WTC11 (cell line): ENCODE measurements at places on chromosomes 3 and 15.

GRCh38 chr15:87347806-87348515, 908.6 kb downstream of the NTRK3 start:
- no peak overlapping the region for H3K4me3 ChIP-seq
- peaks cover 3% of the 10 kb centered on the region for H3K4me1 ChIP-seq
- DNase-seq, result no peak
- H3K27ac ChIP-seq, result no peak overlapping the region
- H3K36me3 ChIP-seq, result no peaks in the 10 kb centered on the region
- no peaks in the 10 kb centered on the region for H3K27me3 ChIP-seq

DNA sequence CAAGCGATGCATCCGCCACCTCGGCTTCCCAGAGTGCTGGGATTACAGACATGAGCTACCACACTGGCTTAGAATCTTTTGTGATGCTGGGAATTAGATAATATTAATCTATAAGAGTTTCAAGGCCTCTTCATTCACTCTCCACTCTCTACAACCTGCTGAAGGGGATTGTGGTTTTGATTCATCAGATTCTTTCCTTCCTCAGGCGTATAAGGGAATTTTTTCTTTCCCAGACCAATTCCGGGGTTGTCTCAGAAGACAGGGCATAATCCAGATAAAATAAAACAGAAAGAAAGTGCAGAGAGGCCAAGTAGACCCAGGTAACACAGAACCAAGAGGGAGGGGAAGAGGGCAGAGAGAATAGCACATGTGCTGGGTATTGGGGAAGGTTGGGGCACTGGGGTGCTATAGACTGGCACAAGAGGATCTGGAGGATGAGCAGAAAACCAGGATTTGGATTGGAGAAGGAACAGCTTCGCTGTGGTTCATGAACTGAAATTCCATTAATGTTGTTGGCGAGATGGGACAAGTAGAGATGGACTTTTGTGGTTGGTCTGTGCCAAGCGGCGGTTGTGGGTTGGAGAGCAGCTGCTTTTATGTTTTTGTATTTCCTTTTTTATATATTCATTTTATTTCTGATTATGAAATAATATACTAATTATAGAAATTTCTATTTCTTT, 12.8 kb downstream of the ARL6IP5 start:
- no peak for DNase-seq
- H3K4me1 ChIP-seq, result peaks cover 33% of the 10 kb centered on the region

DNA sequence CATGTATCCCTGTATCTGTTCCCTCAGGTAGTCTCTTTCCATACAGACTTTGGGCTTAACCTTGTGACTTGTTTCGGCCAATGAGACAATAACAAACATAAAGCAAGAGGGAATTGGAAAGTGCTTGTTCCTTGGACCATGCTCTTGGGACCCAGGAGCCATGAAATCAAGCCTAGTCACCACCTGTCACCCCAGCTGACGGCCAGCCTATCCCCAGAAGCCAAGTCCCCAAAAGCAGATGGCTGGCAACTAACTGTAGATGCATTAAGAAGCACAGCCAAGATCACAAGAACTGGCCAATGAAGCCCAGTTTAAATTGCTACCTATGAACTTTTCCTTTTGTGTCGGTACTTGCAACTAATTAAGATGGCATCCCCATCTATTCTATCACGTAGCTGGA, 822.0 kb downstream of the CADM2 start:
- no peak for DNase-seq
- H3K27me3 ChIP-seq, result no peaks in the 10 kb centered on the region
- H3K4me1 ChIP-seq, result no peaks in the 10 kb centered on the region
- H3K4me3 ChIP-seq, result no peak overlapping the region
- H3K36me3 ChIP-seq, result no peaks in the 10 kb centered on the region

DNA sequence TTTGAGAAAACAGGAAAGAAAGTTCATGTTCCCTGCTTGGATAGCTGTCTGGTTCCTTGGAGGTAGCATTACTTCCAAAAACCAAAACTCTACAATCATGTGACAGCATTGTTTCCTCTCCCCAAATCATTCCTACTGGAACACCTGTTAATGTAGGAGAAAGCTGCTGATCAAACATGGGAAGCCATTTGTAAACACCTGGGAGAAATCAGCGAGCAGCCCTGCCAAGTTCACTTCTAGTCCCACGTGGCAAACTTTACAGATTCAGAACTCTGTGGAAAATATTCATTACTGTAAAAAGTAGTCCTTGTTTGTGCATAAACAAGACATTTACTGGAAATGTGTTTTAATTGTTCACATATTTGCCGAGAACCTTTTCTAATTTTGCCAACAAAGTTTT, 275.5 kb upstream of the AZI2 start:
- no peak overlapping the region for H3K27ac ChIP-seq
- H3K36me3 ChIP-seq, result peaks cover 3% of the 10 kb centered on the region; the same call in 1 of the 2 replicates
- H3K4me1 ChIP-seq, result peaks cover 7% of the 10 kb centered on the region; the same call in 1 of the 2 replicates
- H3K4me3 ChIP-seq, result no peak overlapping the region
- no peak for DNase-seq
- no peaks in the 10 kb centered on the region for H3K27me3 ChIP-seq

DNA sequence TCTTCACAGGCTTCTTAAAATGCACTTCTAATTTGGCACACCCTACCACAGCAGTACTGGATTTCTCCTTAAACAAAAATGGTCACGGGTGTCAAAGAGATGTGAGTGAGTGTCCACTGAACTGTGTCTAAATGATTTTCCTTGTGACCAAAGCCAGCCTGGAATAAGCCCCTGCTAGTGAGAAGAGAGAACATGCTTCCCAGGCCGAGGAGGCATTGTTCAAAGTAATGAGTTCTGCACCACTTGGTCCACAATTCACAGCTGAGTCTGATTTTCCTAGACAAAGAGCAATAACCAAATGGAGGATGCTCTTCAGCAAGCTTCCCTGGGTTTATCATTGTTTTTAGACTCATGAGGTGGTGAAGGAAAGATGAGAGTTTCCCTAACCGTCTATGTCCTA, 3.8 kb downstream of the PLCH1 start:
- H3K27ac ChIP-seq, result no peak overlapping the region
- H3K36me3 ChIP-seq, result no peaks in the 10 kb centered on the region
- H3K4me3 ChIP-seq, result no peak overlapping the region
- H3K27me3 ChIP-seq, result no peaks in the 10 kb centered on the region
- DNase-seq, result no peak

DNA sequence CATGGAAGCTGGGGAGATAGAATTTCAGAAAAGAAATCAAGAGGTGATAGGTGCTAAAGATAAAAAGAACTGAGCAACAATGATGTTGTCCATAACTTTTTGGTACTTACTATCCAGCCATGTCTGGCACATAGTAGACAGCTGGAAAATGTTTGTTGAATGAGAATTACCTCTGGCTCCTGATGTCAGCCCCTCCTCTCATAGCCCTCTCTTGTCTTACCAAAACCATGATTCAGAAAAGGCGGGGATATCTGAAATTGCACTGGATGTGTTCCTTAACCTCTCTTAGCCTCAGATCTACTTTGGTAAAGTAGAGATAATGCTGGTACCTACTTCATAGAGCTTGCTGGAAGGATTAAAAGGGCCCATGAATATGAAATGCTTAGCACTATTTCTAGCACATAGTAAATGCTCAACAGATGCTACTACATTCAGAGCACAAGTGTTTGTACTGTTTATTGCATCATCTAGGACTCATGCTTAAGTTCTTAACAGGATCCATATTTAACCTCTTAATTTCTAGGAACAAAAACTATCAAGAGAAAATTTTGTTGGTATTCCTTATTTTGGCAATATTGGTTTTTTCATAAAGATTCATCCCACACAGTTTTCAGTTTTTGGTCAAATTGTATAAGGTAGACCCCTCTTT, 780.9 kb upstream of the LMCD1 start:
- no peak for DNase-seq
- no peaks in the 10 kb centered on the region for H3K27me3 ChIP-seq
- no peaks in the 10 kb centered on the region for H3K36me3 ChIP-seq
- no peak overlapping the region for H3K27ac ChIP-seq
- no peak overlapping the region for H3K4me3 ChIP-seq

DNA sequence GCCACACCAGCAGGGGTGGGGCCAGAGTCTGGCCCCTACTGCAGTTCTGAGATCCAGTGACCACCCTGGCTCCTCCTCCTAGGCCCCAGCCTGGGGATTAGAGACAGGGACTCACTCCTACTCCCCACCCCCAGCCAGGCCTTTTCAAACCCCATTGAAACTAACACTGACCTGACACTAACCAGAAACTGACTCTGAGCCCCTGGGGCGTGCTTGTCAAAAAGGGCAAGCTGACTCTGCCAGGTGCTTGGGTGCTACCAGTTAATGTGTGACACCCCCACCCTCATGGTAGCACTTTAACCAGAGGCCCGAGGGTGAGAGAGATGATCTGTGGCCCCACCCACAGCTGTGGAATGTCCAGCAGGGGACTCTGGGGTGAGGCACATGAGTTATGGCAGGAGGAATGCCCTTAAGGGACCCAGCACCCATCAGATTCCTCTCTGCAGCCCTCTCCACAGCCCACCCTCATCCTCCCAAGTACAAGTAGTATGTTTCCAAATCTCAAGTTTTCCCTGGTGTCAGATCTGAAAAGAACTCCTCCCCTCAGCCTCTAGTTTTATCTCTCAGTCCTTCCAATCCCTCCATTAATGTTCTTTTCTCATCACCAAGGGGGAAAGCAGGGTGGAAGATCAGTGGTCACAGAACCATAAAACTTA, 1.4 kb downstream of the PTH1R start:
- peaks cover 78% of the 10 kb centered on the region for H3K27me3 ChIP-seq
- H3K4me1 ChIP-seq, result peaks cover 11% of the 10 kb centered on the region
- no peak for DNase-seq
- H3K36me3 ChIP-seq, result no peaks in the 10 kb centered on the region
- no peak overlapping the region for H3K27ac ChIP-seq
- H3K4me3 ChIP-seq, result no peak overlapping the region

GRCh38 chr3:85342915-85343314, 384.1 kb downstream of the CADM2 start:
- H3K4me3 ChIP-seq, result no peak overlapping the region
- H3K36me3 ChIP-seq, result no peaks in the 10 kb centered on the region
- no peaks in the 10 kb centered on the region for H3K4me1 ChIP-seq
- no peak for DNase-seq
- H3K27me3 ChIP-seq, result no peaks in the 10 kb centered on the region

DNA sequence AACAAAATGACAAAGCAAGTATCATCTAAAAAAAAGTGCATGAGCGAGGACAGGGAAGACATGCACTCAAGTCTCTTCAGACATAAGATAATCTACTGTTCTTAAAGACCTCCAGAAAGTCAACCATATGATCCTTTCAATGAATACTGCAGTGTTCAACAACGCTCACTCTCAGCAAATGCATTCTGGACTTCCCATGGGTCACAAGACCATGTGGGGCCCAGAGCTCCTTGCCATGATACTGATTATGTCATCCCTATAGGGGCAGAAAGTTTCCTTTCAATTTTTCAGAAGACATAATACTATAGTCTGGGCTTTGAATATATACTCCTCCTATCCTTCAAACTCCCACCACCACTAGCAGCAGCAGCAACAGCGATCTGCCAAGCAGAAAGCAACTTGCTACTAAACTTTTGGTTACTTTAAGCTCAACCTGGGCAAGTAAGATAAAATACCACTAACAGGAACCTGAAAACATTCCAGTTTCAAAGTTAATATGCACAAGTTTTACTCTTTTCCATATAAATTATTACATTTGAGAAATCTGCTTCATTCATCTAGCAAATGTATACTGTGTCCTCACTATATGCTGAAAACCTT, 143.5 kb downstream of the ADAM10 start:
- DNase-seq, result no peak
- peaks cover 13% of the 10 kb centered on the region for H3K36me3 ChIP-seq
- H3K4me3 ChIP-seq, result no peak overlapping the region
- H3K27ac ChIP-seq, result no peak overlapping the region

- DNase-seq, result no peak
- no peak overlapping the region for H3K4me3 ChIP-seq
- H3K27ac ChIP-seq, result no peak overlapping the region
- peaks cover 2% of the 10 kb centered on the region; the same call in 1 of the 2 replicates for H3K4me1 ChIP-seq
These were observed 296.6 kb upstream of the MME start for GRCh38 chr3:154783521-154783931.

- DNase-seq, result no peak
- no peak overlapping the region for H3K4me3 ChIP-seq
- no peaks in the 10 kb centered on the region for H3K4me1 ChIP-seq
- H3K27me3 ChIP-seq, result peaks cover 16% of the 10 kb centered on the region; the same call in 1 of the 2 replicates
These were observed 374.6 kb upstream of the CFAP20DC start for GRCh38 chr3:59424268-59425010.

GRCh38 chr15:32060706-32061105, 30.4 kb downstream of the CHRNA7 start:
- H3K27ac ChIP-seq, result no peak overlapping the region
- DNase-seq, result no peak
- H3K4me3 ChIP-seq, result no peak overlapping the region
- H3K27me3 ChIP-seq, result no peaks in the 10 kb centered on the region
- peaks cover 8% of the 10 kb centered on the region; the same call in 1 of the 2 replicates for H3K4me1 ChIP-seq

- H3K36me3 ChIP-seq, result no peaks in the 10 kb centered on the region
- no peak overlapping the region for H3K27ac ChIP-seq
- DNase-seq, result no peak
- no peaks in the 10 kb centered on the region for H3K27me3 ChIP-seq
- no peak overlapping the region for H3K4me3 ChIP-seq
- H3K4me1 ChIP-seq, result no peaks in the 10 kb centered on the region
These were observed 181.0 kb downstream of the ATG7 start for GRCh38 chr3:11452885-11453847.

GRCh38 chr15:65877749-65878148, 8.5 kb downstream of the RAB11A start:
- peaks cover 40% of the 10 kb centered on the region for H3K36me3 ChIP-seq
- H3K27ac ChIP-seq, result no peak overlapping the region
- H3K27me3 ChIP-seq, result no peaks in the 10 kb centered on the region
- no peak for DNase-seq
- peaks cover 7% of the 10 kb centered on the region for H3K4me1 ChIP-seq

DNA sequence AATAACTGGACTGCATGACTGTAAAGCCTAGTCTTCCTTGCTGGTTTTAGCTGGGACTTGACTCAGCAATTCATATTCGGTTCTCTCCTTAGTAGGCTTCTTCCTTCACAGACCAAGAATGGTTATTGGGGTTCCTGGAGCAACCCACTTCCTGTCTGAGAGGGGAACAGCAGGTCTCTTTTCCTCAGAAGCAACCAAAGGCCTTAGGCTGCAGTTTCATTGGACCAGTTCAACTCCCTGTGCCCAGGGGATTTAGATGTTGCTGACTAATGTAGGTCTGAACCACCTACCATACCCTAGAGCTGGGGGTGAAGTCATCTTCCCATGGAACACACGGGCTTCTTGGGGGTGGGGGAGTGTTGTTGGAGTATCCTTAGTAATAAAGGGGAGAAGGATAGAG, 84.0 kb upstream of the SKOR1 start:
- no peaks in the 10 kb centered on the region for H3K27me3 ChIP-seq
- no peak overlapping the region for H3K4me3 ChIP-seq
- H3K4me1 ChIP-seq, result peaks cover 14% of the 10 kb centered on the region
- no peaks in the 10 kb centered on the region for H3K36me3 ChIP-seq
- H3K27ac ChIP-seq, result no peak overlapping the region

- no peak overlapping the region for H3K4me3 ChIP-seq
- peaks cover 14% of the 10 kb centered on the region for H3K36me3 ChIP-seq
- no peak for DNase-seq
- H3K4me1 ChIP-seq, result no peaks in the 10 kb centered on the region
- H3K27me3 ChIP-seq, result no peaks in the 10 kb centered on the region
These were observed 16.9 kb downstream of the CMTM8 start for GRCh38 chr3:32255345-32255744.
